NCI-H1105 (cell line): ENCODE measurements at places on chromosomes 7 and 10.

GRCh38 chr10:71632896-71633600, 86.5 kb downstream of the C10orf105 start:
- DNase-seq, result no peak

DNA sequence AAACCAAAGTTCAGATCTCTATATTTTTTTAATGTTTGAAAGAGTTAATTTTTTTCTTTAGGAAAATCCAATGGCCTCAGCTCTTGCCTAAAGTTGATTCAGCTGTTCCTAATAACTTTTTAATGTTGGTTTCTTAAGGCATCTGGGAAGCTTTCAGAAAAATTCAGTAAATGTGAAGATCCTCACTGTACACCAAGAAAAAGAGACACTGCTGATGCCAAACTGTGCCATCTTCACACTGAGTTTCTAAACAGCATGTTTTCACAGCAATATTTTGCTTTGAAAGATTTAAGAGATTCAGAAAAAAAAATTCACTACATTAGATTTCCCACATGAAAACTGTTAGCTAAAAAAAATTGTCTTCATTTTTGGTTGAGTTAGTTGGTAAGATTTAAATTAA, 249.4 kb downstream of the NEBL start:
- DNase-seq, result no peak

GRCh38 chr10:88687853-88688467, 18.1 kb upstream of the LIPK start:
- DNase-seq, result no peak

DNA sequence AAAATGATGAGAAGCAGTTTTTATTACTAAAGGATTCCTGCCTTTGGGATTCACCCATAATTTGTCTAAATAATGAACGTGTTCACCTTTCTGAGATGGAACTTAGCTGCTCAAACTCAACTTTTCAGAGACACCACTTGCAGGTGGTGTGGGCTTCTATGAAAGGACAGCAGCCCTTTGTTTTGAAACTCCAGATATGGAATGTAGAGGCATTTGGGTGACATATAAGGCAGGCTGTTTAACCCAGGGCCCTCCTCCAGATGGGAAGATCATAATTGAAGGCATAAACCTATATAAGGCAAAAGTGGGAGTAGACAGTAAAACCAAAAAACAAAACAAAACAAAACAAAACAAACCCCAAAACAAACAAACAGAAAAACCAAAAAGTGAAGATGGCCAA, 11.9 kb upstream of the HUS1 start:
- DNase-seq, result no peak

DNA sequence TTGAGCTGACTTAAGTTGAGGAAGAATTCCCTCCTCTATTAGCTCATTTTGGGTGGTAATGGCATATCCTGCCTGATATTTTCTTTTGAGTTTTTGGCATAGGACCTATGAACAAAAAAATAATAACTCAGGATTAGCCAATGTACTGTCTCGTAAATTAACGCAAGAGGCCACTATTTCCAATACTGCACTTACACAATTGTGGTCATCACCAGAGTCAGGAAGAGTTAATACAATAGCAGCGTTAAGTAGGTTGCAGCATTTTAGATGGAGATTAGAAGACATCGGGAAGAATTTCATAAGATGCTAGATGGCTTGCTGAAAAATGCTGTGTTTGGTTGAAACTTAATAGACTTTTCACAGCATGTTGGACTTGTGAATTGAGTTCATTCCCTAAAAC, 36.4 kb downstream of the ANTXRL start:
- no peak for DNase-seq
